ENCODE measurements at places on chromosomes 4 and X. TPM values are rescaled to one million over a fixed set of nuclear protein-coding genes. Genes with fewer than 3 reads are reported as not detected.

The CHRDL1 gene
- not detected for total RNA-seq

The USP17L26 gene
- total RNA-seq = not detected

The CENPVL2 gene
- not detected for total RNA-seq

The USP17L10 gene
- total RNA-seq = not detected

The C1QTNF7 gene
- not detected for total RNA-seq

The ARAP2 gene
- 0.33 TPM for total RNA-seq

The CSN3 gene
- total RNA-seq = not detected

The ZNF630 gene
- total RNA-seq = 1.5 TPM

The PCYT1B gene
- not detected for total RNA-seq

The TEX13B gene
- not detected for total RNA-seq

The SPIN2A gene
- not detected for total RNA-seq

The TMSB15C gene
- total RNA-seq = 1.3 TPM

The MEPE gene
- not detected for total RNA-seq

The RAB39B gene
- total RNA-seq = not detected

The TREX2 gene
- 2.2 TPM for total RNA-seq

The DOK7 gene
- not detected for total RNA-seq

The XKRX gene
- 0.69 TPM for total RNA-seq

The PABPC4L gene
- 0.79 TPM for total RNA-seq

The FAM47A gene
- not detected for total RNA-seq

The SLC25A53 gene
- total RNA-seq = 3.2 TPM

The CETN2 gene
- 42.4 TPM for total RNA-seq

The C4orf46 gene
- 20.5 TPM for total RNA-seq

The EFHC2 gene
- not detected for total RNA-seq

The CNGA1 gene
- total RNA-seq = not detected

The ZNF157 gene
- not detected for total RNA-seq

The PPP2R2C gene
- total RNA-seq = not detected

The LRCH2 gene
- 3.3 TPM for total RNA-seq

The BEX3 gene
- 218 TPM for total RNA-seq

The UCP1 gene
- not detected for total RNA-seq

The HPGDS gene
- not detected for total RNA-seq

The DDX60 gene
- total RNA-seq = 29.5 TPM

The MAGEH1 gene
- total RNA-seq = 19.7 TPM

The HSD17B10 gene
- 64.2 TPM for total RNA-seq

The FBXW7 gene
- total RNA-seq = 23.0 TPM

The ETDB gene
- total RNA-seq = not detected

The RTL5 gene
- total RNA-seq = 0.44 TPM

The CXCL8 gene
- 254 TPM for total RNA-seq

The ASB11 gene
- total RNA-seq = not detected

The HCCS gene
- 18.6 TPM for total RNA-seq

The DCAF12L1 gene
- 0.07 TPM for total RNA-seq

The FAM199X gene
- total RNA-seq = 14.1 TPM

The LINC00632 gene
- total RNA-seq = 2.3 TPM

All from mammary microvascular endothelial cell (primary cell).